ENCODE measurements at places on chromosomes 7 and 10.

- no peak for DNase-seq
Observed at GRCh38 chr7:137342828-137343261, 688 bp downstream of the PTN start.

- DNase-seq: no peak
Observed at GRCh38 chr7:101691822-101692384, 62.8 kb upstream of the MYL10 start.

GRCh38 chr7:132004529-132004928, 448.1 kb upstream of the PODXL start:
- DNase-seq: no peak

- no peak for DNase-seq
Observed at GRCh38 chr10:71040343-71040742, 152.0 kb upstream of the PCBD1 start.

DNA sequence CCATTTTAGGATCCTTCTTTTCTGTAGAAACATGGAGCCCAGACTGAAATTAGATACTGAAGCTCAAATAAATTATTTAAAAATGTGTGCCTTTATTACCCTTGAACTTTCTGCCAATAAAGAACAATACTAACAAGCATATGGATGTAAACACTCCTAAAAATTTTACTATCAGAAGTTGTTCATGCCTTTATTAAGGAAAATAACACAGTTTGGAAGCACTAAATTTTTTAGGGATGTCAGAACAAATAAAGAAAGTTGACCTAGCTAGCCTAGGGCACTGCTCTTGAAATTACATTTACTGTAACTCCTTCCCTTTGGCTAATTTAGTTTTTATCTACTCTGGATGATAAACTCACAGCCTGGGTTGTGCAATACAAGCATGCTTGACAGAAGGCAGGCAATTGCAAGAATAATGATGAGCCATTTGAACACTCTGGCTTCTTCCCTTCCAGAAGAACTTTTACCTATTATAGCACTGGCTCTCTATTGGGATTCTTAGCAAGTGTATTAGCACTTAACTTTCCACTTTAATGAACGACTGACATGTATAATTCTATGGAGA, 351.7 kb upstream of the C7orf33 start:
- no peak for DNase-seq

DNA sequence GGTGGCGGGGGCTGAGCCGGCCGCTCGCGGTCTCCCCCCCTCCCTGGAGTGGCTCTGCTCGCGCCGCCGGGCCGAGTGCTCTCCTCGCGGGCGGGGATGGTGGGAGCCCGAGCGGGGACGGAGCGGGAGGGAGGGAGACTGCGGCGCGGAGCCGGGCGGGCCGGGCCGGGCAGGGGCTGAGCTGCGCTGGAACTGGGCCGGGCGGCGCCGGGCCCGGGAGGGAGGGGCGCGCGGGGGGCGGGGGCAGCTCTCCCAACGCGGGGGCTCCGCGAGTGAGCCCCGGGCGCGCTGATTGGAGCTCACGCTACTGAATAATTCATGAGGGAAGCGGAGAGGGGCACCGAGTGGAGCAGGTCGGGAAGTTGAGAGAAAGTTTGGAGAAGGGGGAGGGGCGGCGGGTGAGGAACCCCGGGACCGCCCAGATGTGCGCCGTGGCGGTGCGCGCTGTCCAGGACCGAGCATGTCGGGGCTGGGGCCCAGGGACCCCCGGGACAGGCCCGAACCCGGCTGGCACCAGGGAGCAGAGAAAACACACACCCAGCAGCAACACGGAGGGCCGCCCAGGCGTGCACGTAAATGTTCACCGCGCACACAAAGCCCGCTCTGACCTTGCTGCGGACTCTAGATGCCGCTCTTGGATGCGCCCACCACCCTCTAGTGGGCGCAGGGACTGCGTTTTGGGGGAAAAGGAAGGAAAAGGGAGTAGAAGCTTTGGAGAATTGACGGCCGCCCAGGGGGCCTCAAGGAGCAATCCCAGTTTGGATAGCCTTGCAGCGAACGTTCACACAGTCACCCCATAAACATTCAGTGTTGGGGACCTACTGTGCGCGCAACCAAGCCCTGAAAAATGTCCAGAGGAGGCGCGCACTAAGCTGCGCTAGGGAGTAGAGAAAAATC, at the start of gene EPHB4:
Gene EPHB4 (minus strand): TSS at position 194 of the 897 bp plus-strand sequence. CDS start 493 bp downstream, outside the sequence.
- no peak for DNase-seq

- no peak for DNase-seq
Observed at GRCh38 chr10:100996678-100997359, 2.8 kb upstream of the LZTS2 start.

DNA sequence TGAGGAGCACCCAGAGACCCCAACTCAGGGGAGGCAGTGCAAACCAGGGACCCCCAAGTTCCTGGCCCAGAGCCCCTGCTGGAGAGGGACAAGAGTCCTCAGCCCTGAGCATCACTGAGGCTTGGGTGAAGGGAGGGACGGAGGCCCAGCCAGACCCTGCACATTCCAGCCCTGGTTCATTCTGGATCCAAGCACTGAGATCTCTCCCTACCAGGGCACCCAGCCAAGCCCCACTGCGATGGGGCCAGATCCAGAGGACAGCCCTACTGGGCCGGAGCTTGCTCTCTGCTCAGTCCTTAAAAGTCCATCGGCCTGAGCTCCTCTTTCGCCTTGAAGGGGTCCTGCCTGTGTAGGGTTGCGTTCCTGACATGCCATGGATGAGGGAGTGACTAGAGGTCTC, 40.5 kb upstream of the RABGEF1 start:
- DNase-seq: no peak

DNA sequence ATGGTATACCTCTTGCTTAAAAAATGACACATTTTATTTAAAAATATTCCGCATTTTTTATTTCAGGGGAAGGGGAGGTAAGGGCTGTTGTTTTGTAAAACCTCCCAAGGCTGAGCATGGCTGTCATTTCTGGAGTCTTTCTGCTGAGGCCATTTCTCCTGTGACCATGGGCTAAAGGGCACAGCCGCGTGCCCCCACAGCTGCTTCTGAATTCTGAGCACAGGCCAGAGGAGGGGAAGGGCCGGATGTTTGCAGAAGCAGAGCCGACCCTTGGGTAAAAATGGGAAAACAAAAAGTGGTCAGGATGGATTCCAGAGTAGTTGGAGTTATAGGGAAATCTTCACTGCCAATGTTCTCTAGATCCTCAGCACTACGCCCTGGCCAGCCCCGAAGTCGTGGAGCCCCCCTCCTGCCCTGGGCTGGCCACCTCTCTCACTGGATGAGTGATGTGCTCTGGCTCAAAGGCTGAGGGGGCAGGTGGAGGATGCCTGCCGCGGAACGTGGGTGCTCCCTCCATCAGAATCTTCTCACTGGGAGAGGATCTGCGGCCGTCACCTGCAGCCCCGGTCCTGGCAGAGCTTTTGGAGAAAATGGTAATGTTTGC, 131.3 kb upstream of the ZEB1 start:
- DNase-seq: no peak

GRCh38 chr10:128896116-128896795, 570.8 kb upstream of the MGMT start:
- no peak for DNase-seq

GRCh38 chr7:80725181-80725611, 86.8 kb downstream of the CD36 start:
- DNase-seq: no peak

GRCh38 chr10:33665501-33665900, 331.0 kb upstream of the NRP1 start:
- no peak for DNase-seq

GRCh38 chr10:131961777-131962662, 19.7 kb downstream of the BNIP3 start:
- DNase-seq: no peak

GRCh38 chr7:75931680-75932079, 16.7 kb downstream of the POR start:
- no peak for DNase-seq

DNA sequence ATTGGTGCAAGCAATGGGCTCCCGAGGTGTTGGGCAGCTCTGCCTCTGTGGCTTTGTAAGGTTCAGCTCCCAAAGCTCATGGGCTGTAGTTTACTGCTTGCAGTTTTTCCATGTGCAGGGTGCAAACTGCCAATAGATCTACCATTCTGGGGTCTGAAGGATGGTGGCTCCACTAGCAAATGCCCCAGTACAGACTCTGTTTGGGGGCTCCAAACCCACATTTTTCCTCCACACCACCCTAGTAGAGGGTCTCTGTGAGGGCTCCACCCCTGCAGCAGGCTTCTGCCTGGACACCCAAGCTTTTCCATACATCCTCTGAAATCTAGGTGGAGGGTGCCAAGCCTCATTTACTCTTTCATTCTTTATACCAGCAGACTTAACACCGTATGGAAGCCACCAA, 17.4 kb upstream of the ZNF37A start:
- no peak for DNase-seq

Data from stimulated activated CD8-positive, alpha-beta memory T cell treated with anti-CD3 and anti-CD28 coated beads, Interleukin-7, amount 100 ng/mL, for 24 hours (primary cell).